ENCODE measurements at places on chromosomes 2 and 18. TPM values are rescaled to one million over a fixed set of nuclear protein-coding genes. Genes with fewer than 3 reads are reported as not detected.

The RAB27B gene
- total RNA-seq: 22.2 TPM

GRCh38 chr2:174662859-174663258 lies 65.3 kb upstream of the WIPF1 start:
- H3K4me3 ChIP-seq: no peak overlapping the region
- no peaks in the 10 kb centered on the region for H3K36me3 ChIP-seq
- H3K27me3 ChIP-seq: no peaks in the 10 kb centered on the region
- H3K27ac ChIP-seq: no peak overlapping the region
- DNase-seq: no peak
- peaks cover 29% of the 10 kb centered on the region for H3K4me1 ChIP-seq

The NPPC gene
- total RNA-seq: not detected

GRCh38 chr2:48759682-48760081 lies 4.2 kb upstream of the LHCGR start:
- H3K4me3 ChIP-seq: no peak overlapping the region
- H3K4me1 ChIP-seq: no peaks in the 10 kb centered on the region
- DNase-seq: no peak
- no peaks in the 10 kb centered on the region for H3K36me3 ChIP-seq

The CRYGD gene
- total RNA-seq: not detected

The AFF3 gene
- 44.6 TPM for total RNA-seq

GRCh38 chr2:194672994-194673393 lies 984.0 kb upstream of the SLC39A10 start:
- no peaks in the 10 kb centered on the region for H3K27me3 ChIP-seq
- no peak overlapping the region for H3K27ac ChIP-seq
- H3K36me3 ChIP-seq: no peaks in the 10 kb centered on the region
- no peaks in the 10 kb centered on the region for H3K4me1 ChIP-seq

The CNRIP1 gene
- 23.8 TPM for total RNA-seq

DNA sequence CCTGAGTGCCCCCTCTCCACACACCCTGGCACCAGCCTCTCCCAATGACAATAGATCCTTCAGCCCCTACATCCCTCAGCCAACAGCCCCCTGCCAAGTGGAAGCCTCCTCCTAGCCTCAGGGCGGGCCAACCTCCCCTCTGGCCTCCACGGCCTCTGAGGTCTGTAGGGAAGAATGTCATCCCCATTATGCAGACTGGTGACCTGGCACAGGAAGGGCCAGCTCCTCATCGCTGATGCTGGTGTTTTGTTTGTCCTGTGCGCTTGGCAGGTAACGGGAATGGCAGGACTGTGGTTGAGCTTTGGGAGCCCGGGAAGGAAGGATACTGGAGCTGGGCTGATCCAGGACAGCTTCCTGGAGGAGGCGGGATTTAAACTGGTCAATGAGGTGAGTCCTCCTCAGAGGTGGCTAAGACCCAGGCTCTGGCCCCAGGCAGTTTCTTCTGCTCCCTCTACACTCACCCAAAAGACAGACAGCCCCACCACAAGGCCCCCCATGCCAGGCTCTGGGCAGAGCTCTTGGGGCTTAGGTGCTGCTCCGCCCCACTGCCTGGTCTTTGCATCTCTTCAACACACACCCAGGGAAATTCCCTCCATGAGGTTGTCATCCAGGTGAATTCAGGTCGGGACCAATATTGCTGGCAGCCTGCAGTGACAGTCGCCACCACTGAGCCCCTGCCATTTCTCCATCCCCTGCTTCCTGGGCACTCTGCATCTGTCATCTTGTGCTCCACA lies 75.2 kb upstream of the SMAD7 start:
- no peak for DNase-seq
- no peak overlapping the region for H3K4me3 ChIP-seq
- H3K27me3 ChIP-seq: no peaks in the 10 kb centered on the region
- H3K4me1 ChIP-seq: no peaks in the 10 kb centered on the region
- no peaks in the 10 kb centered on the region for H3K36me3 ChIP-seq
- no peak overlapping the region for H3K27ac ChIP-seq

DNA sequence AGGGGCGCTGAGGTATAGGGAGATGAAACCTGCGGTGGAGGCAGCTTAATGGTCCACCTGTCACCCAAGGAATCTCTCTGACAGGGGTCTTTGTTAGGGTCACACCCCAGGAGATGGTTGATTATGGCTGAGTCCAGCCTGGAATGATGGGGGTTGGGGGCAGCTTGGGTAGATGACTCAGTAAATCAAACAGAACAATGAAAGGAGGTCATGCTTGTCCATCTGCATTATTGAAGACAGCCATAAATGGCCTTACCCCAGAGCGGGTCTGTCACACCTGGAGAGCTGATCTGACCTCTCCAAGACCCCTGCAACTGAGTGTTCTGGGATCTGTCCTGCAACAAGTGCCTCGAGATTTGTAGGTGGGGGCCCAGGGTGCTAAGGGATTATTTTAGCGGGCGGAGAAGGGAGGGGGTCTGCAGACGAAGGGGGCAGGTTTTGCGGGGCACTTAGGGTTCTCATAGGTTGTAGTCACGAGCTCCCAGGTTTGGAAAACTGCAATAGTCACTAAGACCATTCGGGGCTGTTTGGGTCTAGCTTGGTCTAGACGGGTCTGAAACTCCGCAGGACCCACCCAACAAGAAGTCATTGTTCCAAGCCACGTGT lies 771 bp upstream of the IGFBP2 start:
- H3K36me3 ChIP-seq: no peaks in the 10 kb centered on the region
- peaks cover 21% of the 10 kb centered on the region for H3K4me1 ChIP-seq
- DNase-seq: no peak
- H3K4me3 ChIP-seq: no peak overlapping the region

DNA sequence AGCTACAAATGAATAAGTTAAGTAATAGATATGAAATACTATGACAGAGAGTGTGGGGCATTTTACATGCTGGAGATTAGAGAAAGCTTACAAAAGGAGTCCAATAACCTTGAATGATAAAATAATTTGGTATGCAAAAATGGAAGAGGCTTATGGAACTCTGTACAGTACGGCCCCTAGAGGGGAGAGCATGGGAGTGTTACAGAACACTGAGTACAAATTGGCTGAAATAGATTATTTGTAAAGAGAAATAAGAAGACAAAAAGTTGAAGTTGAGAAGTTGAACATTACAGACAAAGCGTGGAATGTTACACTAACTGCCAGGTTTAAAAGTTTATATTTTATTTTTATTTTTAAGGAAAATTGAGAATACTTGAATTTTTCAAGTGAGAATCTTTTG lies 192.1 kb upstream of the DOK6 start:
- H3K27ac ChIP-seq: no peak overlapping the region
- H3K4me1 ChIP-seq: no peaks in the 10 kb centered on the region
- no peaks in the 10 kb centered on the region for H3K27me3 ChIP-seq
- DNase-seq: no peak
- H3K4me3 ChIP-seq: no peak overlapping the region

The CFAP221 gene
- 26.3 TPM for total RNA-seq

GRCh38 chr2:193502363-193503035 lies 1307.8 kb upstream of the TMEFF2 start:
- H3K36me3 ChIP-seq: no peaks in the 10 kb centered on the region
- H3K27me3 ChIP-seq: no peaks in the 10 kb centered on the region
- no peaks in the 10 kb centered on the region for H3K4me1 ChIP-seq
- H3K4me3 ChIP-seq: no peak overlapping the region
- no peak for DNase-seq
- H3K27ac ChIP-seq: no peak overlapping the region

DNA sequence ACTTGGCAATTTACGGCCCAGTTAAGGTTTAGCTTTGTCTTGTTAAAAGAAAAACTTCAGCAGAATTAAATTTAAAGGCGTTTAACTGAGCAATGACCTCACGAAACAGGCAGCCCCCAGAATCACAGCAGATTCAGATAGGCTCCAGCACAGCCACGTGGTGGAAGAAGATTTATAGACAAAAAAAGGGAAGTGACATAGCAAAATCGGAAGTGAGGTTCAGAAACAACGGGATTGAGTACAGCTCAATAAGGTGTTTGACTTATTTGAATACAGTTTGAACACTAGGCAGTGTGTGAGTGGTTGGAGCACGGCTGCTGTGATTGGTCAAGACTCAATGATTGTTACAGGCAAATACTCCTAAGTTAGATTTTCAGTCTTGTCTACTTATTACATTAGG lies 79.8 kb downstream of the MOGAT1 start:
- no peaks in the 10 kb centered on the region for H3K27me3 ChIP-seq
- H3K27ac ChIP-seq: no peak overlapping the region
- H3K4me3 ChIP-seq: no peak overlapping the region
- H3K4me1 ChIP-seq: no peaks in the 10 kb centered on the region
- no peaks in the 10 kb centered on the region for H3K36me3 ChIP-seq

The SH2D6 gene
- 1.0 TPM for total RNA-seq

The LIMS2 gene
- 161 TPM for total RNA-seq

- peaks cover 7% of the 10 kb centered on the region for H3K36me3 ChIP-seq
- no peak for DNase-seq
- no peaks in the 10 kb centered on the region for H3K27me3 ChIP-seq
- H3K27ac ChIP-seq: no peak overlapping the region
- no peak overlapping the region for H3K4me3 ChIP-seq
These were observed 46.7 kb downstream of the FANCL start for GRCh38 chr2:58194458-58194857.

GRCh38 chr2:16686641-16687040 lies 21.0 kb upstream of the CYRIA start:
- no peak overlapping the region for H3K27ac ChIP-seq
- H3K4me3 ChIP-seq: no peak overlapping the region
- H3K27me3 ChIP-seq: no peaks in the 10 kb centered on the region

DNA sequence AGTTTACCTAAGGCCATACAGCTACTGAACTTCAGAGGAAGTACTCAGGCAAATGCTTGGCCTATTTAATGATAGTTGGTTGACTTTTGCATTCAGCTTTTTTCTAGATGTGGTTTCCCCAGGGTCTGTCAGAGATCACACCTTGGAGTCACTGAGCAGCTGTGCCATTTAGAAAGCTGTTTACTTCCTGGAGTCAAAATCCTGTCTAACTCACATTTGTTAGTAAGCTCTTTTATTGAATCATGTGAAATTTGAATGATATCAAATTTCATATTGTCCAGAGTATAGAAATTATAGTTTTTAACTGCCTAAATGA lies 7.6 kb upstream of the TRIB2 start:
- peaks cover 6% of the 10 kb centered on the region for H3K4me1 ChIP-seq
- no peaks in the 10 kb centered on the region for H3K36me3 ChIP-seq
- H3K27ac ChIP-seq: no peak overlapping the region
- no peak for DNase-seq
- no peak overlapping the region for H3K4me3 ChIP-seq

The TSPYL6 gene
- total RNA-seq: not detected

Data from upper lobe of right lung (tissue), 1 donor.